ENCODE measurements at places on chromosomes 2 and 18.

DNA sequence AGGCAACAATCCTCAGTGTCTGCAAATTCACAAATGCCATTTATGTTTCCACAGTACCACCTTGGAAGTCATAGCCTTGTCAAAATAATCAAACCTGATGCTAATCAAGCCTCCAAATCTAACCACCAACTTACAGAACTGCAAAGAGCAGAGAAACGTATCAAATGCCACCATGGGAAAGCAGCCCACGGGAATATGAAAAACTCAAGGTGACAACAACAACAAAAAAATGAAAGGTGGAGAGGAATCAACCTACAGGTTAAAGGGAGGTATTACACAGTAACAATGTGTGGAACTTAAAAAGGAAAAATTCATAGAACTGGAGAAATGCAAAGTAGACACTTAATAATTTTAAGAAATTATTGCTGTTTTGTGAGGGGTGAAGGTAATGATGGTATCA lies 46.7 kb downstream of the CD226 start:
- DNase-seq: no peak

- no peak for DNase-seq
Observed at GRCh38 chr2:191152482-191153240, 1.9 kb upstream of the STAT4 start.

GRCh38 chr2:86050301-86050700 lies 55.4 kb downstream of the POLR1A start:
- no peak for DNase-seq

- DNase-seq: peak; percentile 2
Observed at GRCh38 chr2:70141212-70141901, 49.5 kb downstream of the C2orf42 start.

DNA sequence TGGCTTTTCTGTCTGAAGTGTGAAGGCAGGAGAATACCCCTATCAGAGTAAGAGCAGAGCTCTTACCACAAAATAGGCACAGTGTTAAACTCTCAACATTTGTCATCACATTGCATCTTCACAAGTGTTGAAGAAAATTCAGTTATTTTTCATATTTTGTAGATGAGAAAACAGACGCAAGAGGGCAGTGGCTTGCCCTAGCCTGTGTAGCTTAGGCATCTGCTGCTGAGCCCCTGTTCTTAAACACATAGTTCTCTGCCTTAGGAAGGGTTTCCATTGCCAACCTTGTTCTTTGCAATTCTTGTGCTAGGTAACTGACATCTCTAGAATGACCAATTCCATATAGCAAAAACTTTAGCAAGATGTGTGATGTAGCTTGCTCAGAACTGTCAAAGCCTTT lies 112.7 kb upstream of the RMDN2 start:
- no peak for DNase-seq

DNA sequence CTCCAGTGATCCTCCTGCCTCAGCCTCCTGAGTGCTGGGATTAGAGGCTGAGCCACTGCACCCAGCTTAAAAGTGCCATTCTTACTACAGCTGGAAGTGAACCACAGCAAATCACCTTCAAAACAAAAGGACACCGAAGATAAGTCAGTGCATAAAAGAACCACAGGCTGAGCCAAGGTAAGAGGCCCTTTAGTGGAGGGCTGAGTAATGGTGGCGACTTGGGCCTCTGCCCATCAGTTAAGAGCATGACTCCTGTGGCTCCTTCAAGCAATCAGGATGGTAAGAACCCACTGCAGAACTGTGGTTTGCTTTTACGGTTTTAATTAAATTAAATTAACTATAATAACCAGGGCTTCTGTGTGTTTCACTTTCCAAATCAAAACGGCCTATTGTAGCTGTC lies 75.1 kb downstream of the CTAGE1 start:
- DNase-seq: no peak

- DNase-seq: no peak
Observed at GRCh38 chr2:178579006-178579405, 98.7 kb downstream of the PLEKHA3 start.

DNA sequence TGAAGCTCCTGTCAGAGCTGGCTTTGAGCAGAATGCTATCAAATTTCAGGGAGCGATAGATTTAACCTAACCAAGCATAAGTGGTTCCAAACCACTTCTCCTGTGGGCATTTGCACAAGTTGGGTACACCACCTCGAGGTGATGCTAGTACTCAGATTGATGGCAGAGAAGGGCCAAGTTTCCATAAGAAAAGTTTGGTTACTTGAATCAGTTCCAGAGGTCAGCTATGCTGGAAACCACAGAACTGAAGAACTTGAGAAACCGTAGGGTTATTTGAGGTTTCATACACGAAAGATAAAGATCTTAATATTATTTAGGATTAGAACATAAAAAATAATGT lies 238.2 kb upstream of the SOX11 start:
- DNase-seq: no peak

DNA sequence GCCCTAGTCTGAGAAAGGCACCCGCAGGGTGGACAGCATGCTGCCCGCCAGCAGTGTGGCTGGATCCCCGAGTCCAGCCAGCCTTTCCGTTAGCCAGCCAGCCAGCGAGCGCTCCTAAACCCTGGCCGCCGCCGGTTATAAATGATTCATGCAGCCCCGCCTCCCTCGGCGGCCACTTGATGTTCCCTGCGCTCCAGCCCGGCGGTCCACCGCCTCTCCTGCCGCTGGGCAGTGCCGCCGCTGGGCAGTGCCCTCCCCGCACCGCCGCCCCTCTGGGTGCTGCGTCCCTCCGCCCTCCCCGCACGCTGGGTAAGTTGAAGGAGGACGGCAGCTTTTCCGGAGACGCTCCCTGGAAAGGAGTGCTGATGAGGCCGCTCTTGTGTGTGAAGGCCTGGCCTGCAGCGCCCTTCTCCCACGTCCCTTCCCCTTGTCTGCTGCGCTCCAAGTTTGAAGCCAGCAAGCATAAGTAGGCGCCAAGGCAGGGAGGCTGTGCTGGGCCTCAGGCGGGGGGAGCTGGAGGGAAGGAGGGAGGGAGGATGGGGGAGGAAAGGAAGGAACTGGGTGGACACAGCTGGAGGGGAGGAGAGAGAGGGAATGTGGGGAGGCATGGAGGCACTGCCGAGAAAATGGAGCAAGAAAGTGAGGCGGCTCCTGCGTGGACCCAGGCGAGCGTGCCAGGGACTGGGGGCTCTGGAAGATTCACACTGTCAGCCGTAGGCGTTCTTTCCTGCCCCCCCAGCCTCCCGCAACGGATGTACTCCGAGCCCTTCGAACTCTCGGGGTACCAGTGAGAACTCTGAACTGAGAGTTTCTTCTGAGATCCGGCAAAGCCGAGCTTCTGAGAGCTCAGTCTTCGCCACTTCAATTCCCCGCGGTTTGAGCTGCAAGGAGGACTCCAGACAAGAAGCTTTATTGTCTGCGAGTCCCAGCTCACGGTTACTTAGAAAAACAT lies 131.9 kb downstream of the GLI2 start:
- no peak for DNase-seq

- peak; percentile 25 for DNase-seq
Observed at GRCh38 chr2:2321200-2321540, 9.9 kb downstream of the MYT1L start.

DNA sequence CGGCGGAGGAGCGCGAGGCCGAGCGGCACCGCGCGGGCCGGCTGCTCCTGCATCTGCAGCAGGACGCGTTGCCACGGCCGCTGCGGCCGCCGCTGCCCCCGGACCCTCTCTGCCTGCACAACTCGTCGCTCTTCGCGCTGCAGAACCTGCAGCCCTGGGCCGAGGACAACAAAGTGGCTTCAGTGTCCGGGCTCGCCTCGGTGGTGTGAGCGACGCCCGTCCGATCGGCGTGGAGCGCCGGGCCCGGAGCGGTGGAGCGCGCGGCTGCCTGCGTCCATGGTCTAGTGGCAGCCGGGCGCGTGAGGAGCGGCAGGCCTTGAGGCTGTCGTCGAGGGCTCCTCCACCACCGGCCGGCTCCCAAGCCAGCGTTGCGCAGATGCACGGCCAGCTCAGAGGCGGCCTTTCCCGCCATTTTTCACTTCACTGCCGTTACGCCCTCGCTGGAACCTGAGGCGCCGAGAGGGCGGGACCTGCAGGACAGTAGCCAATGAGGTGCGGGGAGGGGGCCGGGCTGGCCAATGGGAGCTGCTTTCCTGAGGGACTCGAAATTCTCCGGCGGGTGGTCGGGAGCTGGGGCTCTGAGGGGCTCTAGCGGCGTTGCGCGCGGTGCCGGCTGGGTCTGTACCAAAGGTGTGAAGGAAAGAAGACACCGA lies 1.9 kb downstream of the TLX2 start:
- no peak for DNase-seq

GRCh38 chr2:36513661-36514060 lies 84.3 kb downstream of the FEZ2 start:
- DNase-seq: no peak

DNA sequence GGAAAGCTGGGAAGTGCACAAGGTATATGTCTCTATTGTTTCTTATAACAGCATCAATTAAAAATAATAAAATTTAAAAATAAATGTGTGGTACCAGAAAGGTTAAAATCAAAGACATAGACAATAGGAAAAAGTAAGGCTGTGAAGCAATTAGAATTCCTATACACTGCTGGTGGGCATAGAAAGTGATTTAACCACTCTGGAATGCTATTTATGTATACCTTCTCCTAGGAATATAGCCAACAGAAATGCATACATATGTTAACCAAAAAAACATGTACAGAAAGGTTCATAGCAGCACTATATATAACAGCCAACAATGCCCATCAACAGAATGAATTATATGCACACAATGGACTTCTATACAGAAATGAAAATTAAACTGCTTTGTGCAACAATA lies 43.0 kb downstream of the WDSUB1 start:
- no peak for DNase-seq

DNA sequence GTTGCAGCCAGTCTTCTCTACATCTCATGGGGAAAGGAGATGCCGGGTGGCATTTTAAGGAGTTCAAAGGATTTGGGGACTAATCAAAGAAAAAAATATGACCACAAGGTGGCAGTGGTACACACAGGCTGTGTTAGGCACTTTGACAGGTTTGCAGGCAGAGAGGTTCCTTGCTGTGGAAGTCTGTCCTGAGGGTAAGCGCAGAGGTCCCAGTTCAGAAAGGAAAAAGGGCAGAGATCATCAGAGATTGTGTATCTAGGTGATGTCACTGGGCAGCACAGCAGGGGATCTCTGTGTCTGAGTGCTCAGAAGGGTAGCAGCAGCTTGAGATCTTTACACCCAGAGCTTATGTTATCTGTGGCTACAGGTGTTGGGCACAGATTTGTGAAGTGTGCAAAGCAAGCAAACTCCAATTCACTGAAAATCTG lies 231.4 kb downstream of the LRRTM1 start:
- peak; percentile 17 for DNase-seq

DNA sequence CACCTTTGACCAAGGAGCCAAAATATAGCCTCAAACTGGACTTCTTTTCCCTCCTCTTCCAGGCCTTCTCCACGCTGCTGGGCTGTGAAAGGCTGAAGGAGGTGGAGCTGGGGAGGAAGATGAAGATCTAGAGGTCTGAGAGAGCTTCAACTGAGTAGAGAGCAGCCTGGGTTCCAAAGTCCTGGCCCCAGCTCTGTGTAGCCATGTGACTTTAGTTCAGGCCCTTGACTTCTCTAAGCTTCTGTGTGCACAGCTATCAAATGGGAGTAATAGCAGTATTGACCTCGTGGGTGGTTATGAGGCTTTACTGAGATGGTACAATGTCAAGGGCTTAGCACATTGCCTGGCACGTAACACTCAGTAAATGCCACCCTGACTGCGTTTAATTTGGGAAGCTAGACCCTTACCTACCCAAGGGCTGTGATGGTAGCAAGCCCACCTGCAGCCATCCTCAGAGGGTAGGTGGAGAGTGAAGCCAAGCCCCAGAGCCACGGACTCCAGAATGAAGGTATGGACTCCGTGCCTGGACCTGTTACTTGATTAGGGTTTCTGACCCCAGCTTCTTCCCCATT lies 38.4 kb downstream of the SERTAD2 start:
- no peak for DNase-seq

DNA sequence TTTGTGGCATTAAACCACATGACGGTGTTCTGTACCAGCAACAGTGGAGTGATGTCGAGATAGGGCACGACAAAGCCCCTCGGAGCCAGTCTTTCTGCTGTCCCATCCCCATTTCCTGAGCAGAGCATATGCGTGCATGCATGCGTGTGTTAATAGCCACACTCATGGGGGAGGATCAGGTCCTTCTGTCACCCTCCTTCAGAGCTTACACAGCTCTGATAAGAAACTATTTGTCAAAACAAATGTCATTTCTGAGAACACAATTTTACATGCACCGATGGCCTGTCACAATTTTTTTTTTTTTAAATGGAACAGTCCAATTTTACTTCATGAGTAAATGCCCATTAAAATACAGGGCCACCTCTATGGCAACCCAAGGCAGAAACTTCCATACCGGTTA lies 95.9 kb upstream of the ZBTB14 start:
- no peak for DNase-seq

DNA sequence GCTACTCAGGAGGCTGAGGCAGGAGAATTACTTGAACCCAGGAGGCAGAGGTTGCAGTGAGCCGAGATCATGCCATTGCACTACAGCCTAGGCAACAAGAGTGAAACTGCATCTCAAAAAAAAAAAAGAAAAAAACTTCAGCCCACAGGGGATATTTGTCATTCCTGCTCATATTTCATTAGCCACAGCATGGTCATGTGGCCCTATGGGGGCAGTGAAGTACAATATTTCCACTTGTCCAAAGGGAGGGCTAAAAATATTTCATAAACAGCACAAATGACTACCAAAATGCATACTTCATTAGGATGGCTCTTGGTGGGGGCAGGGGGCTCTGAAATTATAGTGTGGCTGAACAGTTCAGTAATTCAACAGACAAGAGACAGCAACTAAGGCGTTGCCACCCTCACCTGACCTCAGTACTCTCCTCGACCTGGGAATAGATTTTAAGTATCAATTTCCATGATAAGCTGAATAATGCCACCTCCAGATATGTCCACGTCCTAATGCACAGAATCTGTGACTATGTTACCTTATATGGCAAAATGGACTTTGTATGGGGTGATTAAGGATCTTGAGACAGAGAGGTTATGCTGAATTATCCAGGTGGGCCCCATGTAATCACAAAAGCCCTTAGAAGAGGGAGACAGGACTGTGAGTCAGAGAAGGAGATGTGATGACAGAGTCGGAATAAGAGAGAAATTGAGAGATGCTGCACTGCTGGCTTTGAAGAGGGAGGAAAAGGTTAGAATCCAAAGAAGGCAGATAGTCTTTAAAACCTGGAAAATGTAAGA lies 158.2 kb upstream of the CRIM1 start:
- DNase-seq: no peak

- no peak for DNase-seq
Observed at GRCh38 chr2:97935719-97936161, 60.0 kb downstream of the TMEM131 start.

GRCh38 chr18:9474108-9474982 lies 968 bp upstream of the RALBP1 start:
- DNase-seq: no peak

DNA sequence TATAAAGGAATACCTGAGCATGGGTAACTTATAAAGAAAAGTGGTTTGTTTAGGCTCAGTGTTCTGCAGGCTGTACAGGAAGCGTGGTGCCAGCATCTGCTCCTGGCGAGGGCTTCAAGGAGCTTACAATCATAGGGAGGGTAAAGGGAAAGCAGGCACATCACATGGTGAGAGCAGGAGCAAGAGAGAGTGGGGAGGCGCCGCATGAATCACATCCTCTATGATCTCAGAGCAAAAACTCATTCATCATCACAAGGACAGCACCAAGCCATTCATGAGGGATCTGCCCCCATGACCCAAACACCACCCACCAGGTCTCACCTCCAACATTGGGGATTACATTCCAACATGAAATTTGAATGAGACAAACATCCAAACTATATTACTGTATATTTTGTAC lies 32.5 kb downstream of the R3HDM1 start:
- no peak for DNase-seq

- no peak for DNase-seq
Observed at GRCh38 chr18:598124-598589, 1.4 kb downstream of the CLUL1 start.

GRCh38 chr2:29201979-29202378 lies 86.8 kb downstream of the CLIP4 start:
- DNase-seq: no peak
